ENCODE measurements at places on chromosomes 1 and 21. TPM values are rescaled to one million over a fixed set of nuclear protein-coding genes. Genes with fewer than 3 reads are reported as not detected.

- DNase-seq: no peak
Observed at GRCh38 chr1:20878799-20879198, 91.7 kb upstream of the HP1BP3 start.

DNA sequence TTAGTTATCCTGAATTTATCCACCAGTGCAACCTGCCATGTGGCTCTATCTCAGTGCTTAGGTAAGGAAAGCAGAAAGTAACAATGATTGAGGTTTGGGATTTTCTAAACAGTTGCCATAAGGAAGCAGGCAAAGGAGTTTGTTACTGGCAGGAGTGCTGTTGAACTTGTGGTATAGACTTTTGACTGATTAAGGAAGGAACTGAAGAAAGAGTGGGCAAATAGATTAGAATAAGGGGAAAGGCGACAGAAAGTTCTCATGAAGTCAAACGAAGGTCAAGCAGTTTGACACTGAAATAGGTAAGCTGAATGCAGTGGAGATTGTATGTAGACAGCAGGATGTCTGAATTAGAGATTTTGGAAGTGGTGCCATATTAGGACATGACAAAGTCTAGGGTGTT lies 24.2 kb upstream of the CR2 start:
- DNase-seq: no peak

- DNase-seq: no peak
Observed at GRCh38 chr21:37758982-37759381, 157.3 kb downstream of the KCNJ6 start.

GRCh38 chr1:2379733-2380404 lies 11.5 kb downstream of the MORN1 start:
- peak; percentile 50 for DNase-seq

DNA sequence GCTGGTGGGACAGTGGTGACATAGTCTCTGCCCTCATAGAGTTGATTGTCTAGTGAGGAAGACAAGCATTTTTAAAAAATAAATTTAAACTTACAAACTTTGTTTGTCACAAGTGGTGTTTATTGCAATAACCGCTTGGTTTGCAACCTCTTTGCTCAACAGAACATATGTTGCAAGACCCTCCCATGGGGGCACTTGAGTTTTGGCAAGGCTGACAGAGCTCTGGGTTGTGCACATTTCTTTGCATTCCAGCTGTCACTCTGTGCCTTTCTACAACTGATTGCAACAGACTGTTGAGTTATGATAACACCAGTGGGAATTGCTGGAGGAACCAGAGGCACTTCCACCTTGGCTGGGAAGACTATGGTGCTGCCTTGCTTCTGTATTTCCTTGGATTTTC lies 58.4 kb downstream of the LAMC2 start:
- no peak for DNase-seq

- no peak for DNase-seq
Observed at GRCh38 chr1:78053498-78053897, 7.7 kb downstream of the GIPC2 start.

The TSPEAR gene
- total RNA-seq: not detected

The PRR9 gene
- total RNA-seq: not detected

The NDUFS5 gene
- 764 TPM for total RNA-seq

The CHI3L2 gene
- not detected for total RNA-seq

The CADM3 gene
- not detected for total RNA-seq

Data from G401 (cell line).